CD4-positive, CD25-positive, alpha-beta regulatory T cell (primary cell): ENCODE measurements at places on chromosomes 4 and X. TPM values are rescaled to one million over a fixed set of nuclear protein-coding genes. Genes with fewer than 3 reads are reported as not detected.

Gene GABRQ
- not detected for polyA plus RNA-seq

GRCh38 chr4:167000141-167000852 lies 234.0 kb downstream of the SPOCK3 start:
- no peak for DNase-seq

GRCh38 chrX:150610043-150610442 lies 41.6 kb downstream of the MTM1 start:
- DNase-seq = no peak

DNA sequence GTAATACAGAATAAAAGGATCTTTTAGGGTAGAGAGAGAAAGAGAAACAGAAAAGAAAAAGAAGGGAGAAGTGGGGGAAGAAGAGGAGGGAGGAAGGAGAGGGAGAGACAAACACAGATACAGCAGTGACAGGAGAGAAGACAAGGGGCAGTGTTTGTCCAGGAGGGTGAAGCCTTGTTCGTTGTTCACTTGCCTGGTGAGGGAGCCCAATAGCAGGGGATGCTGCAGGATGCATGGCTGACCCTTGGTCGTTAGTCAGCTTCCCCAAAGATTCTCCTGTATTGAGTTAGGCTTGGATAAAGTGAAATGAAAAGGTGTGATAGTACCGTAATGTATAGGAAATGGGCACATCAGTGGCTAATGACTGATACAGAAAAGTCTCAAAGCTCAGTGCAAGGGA lies 403.7 kb downstream of the IL15 start:
- DNase-seq = no peak

DNA sequence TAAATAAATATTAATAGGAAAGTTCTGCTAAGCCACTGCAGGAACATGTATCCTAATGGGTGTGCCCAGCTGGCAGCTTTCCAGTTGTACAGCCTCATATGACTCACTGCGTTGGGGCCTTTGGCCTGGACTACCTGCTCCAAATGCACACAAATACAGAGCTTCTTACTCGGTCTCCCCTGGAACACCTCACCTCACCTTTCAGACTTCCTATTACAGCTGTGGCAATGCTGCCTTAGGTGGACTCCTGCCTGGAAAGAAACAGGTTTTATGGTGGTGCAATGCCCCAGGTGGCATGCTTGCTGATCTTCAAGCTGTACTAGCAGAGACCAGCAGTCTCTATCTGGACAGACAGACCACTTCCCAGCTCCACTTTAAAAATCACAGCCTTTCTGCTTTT lies 85.7 kb upstream of the EXOC1L start:
- no peak for DNase-seq
